Activated CD4-positive, alpha-beta T cell treated with anti-CD3 and anti-CD28 coated beads for 24 hours (primary cell): ENCODE measurements at places on chromosomes 6 and 20.

DNA sequence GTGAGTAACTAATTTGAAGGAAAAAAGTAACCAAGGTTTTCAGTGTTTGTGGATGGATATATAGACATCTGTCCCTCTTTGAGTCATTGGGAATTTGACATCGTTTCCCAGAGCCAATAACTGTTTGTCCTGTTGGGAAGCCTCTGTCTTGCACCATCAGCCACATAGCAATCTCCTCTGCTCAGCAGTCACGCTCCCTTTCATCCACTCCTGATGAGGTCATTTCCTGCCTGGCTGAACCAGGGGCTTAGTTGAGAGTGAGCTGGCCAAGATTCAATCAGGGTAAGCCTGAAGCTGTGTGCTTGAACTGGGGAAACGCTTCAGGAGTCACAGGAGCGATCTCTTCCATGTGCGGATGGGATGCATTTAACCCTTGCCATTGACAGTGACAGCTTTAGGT lies 121.5 kb upstream of the FOXQ1 start:
- DNase-seq, result no peak

DNA sequence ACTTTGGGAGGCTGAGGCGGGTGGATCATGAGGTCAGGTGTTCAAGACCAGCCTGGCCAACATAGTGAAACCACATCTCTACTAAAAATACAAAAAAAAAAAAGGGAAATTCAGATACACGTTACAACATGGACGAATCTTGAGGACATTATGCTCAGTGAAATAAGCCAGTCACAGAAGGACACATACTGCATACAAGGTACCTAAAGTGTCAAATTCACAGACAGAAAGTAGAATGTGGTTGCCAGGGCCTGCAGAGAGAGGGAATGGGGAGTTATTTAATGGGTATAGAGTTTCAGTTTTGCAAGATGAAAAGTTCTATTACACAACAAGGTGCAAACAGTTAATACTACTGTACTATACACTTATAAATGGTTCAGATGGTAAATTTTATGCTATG lies 75.1 kb downstream of the SNX5 start:
- no peak for DNase-seq

- no peak for DNase-seq
Measured at GRCh38 chr6:78829407-78829806, 37.9 kb upstream of the IRAK1BP1 start.

GRCh38 chr6:137010128-137010718 lies 34.5 kb downstream of the IL20RA start:
- DNase-seq, result no peak

DNA sequence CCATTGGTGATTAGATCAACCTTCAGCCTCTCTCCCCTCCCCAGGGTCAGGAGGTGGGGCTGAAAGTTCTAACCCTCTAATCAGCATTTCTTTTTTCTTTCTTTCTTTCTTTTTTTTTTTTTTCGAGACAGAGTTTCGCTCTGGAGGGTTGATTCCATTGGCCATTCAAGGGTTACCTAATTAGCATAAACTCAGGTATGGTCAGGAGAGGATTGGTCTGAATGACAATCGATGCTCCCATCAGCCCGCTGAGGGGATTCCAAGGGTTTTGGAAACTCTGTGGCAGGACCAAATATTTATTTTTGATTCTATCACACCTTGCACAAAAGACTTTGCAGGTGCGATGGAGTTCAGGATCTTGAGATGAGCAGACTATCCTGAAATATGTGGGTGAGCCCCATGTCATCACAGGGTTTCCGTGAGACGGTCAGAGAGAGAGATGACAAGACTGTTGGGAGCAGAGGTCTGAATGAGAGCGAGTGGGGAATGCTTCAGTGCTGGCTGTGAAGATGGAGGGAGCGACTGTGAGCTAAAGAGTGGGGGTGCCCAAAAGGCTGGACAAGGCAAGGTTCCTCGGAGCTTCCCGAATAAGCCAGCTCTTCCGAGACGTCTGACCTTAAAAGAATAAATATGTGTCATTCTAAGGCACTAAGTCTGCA lies 107.1 kb downstream of the BMP7 start:
- no peak for DNase-seq

DNA sequence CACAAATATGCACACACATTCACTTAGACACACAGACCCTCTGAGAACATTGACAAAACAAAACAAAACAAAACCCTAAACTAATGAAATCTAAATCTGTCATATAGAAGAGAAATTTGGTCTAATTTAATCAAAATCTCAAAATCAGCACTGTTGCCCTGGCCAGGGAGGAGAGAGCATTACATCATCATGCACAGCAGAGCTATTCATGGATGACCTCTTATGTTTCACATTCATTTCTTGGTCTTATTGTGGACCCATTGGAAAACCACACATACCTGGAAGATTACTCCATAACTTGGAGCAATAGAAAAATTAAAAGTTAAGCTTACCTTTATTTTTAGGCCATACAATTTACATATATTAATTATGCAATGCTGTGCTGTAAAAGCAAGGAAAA lies 1223.6 kb upstream of the GJE1 start:
- DNase-seq, result no peak

- DNase-seq, result no peak
Measured at GRCh38 chr6:311679-312220, 19.5 kb downstream of the DUSP22 start.
